Kidney glomerular epithelial cell (primary cell): ENCODE measurements at places on chromosomes 16 and 17.
A peak's percentile ranks its signal among the peaks of the same experiment; 100 is the strongest.

GRCh38 chr16:61323456-61323855, 712.8 kb downstream of the CDH8 start:
- DNase-seq: no peak

GRCh38 chr16:6557353-6558023, 775.2 kb upstream of the RBFOX1 start:
- DNase-seq: no peak

- no peak for DNase-seq
These were observed 309.7 kb upstream of the DYNLRB2 start for GRCh38 chr16:80231121-80231520.

DNA sequence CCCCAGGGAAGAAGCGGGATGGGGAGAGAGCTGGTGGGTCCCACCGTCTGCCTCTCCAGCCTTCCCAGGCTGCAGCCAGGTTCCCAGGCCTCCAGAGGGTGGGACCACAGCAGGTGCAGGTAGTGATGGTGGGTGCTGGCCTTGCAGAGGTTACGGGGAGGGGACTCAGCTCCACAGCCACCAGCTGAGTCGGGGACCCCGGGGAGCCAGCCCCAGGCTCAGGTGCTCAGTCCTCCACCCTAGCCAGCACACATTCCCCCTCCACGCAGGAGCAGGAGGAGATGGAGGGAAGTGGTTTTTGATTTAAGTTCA, 5.0 kb downstream of the TP53I13 start:
- no peak for DNase-seq

GRCh38 chr16:77459534-77460254, 24.9 kb upstream of the ADAMTS18 start:
- no peak for DNase-seq

- no peak for DNase-seq
These were observed 1.4 kb upstream of the PRPF8 start for GRCh38 chr17:1686086-1686485.

GRCh38 chr17:45298546-45299285, 18.1 kb downstream of the MAP3K14 start:
- no peak for DNase-seq

- DNase-seq: no peak
These were observed 53.0 kb downstream of the RPA1 start for GRCh38 chr17:1882836-1883235.

DNA sequence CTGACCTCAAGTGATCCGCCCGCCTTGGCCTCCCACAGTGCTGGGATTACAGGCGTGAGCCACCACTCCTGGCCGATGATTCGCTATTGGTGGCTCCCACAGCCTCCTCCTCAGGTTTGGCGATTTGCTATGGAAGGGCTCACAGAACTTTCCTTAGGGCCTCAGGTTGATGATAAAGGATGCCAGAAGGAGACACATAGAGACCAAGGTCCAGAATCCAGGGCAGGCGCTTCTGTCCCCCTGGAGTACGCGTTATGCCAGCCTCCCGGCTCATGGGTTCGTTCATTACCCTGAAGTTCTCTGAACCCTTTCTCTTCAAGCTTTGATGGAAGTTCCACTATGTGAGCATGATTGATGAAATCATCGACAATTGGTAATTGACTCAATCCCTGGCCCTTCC, 19.9 kb downstream of the LGALS3BP start:
- DNase-seq: no peak

DNA sequence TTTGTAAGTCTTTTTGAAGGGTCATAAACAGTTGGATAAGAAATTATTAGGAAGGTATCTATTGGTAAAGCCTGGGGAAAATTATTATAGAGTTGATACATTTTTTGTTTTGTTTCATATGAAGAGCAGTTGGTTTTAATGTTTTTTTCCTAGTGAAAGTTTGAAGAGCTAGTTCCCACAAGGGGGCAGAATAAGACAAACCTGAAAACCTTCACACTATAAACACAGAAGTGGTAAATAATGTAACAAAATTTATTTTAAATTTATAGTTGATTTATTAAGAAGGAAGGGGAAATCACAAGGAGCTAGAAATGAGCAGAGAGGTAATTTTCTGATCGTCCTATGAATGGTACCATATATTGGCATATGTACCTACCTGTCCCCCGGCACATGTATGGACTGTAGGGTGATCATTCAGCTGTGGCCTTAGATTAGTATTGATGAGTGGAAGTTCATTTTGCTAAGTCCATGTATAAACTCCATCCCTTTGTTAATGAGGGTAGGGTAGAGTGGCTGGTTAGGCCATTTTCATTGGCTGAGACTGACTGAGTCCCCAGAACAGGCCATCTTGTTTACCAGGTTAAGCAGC, 116.3 kb downstream of the TANC2 start:
- peak; percentile 11 for DNase-seq

DNA sequence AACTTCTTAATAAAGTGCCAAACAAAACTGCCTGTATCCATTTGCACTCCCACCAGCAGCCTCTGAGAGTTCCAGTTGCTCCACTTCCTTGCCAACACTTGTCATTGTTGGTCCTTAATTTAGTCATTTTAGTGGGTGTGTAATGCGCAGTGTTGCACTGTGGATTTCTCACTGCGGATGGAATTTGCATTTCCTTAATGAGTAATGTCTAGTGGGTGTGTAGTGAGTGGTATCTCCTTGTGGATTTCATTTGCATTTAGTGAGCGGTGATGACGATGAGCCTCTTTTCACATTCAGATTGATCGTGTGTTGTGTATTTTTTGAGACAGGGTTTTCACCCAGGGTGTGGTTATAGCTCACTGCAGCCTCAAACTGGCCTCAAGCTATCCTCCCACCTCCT, 4.1 kb upstream of the MSLN start:
- no peak for DNase-seq

DNA sequence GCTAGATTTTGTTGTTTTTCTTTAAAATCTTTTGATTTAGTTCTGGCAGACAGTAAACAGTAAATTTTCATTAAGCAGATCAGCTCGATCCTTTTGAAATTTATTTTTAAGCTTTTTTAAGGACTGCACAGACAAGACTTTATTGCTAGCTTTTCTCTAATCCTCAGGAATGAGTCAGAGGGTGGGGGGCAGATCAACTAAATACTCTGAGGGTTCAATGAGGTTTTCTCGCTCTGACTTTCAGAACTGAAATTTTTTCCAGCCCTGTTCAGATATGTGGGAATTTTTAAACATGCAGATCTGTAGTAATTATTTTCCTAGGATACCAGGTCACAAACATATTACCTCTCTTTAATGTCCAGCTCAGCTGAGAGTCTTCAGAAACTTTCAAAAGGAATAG, 977.2 kb downstream of the CDH11 start:
- no peak for DNase-seq

GRCh38 chr17:1562176-1562643, 382 bp downstream of the PITPNA start:
- no peak for DNase-seq

DNA sequence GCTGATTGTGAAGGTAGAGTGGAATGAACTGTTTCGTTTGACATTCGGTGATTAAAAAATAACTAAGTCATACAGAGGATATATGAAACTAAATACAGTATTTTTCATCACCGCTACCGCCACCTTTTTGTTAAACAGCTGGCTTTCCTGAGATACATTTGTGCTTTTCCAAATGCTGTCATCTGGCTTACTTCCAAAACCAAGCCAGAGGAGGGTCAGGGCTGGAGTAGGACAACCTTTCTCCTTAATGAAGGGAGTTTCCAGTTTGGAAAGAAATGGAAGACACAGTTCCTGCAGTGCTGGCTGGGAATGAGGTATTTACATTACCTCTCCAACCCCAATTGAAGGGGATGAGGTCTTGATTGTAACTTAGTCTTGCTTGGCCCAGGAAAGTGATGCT, 3.2 kb downstream of the TNRC6C start:
- DNase-seq: no peak

DNA sequence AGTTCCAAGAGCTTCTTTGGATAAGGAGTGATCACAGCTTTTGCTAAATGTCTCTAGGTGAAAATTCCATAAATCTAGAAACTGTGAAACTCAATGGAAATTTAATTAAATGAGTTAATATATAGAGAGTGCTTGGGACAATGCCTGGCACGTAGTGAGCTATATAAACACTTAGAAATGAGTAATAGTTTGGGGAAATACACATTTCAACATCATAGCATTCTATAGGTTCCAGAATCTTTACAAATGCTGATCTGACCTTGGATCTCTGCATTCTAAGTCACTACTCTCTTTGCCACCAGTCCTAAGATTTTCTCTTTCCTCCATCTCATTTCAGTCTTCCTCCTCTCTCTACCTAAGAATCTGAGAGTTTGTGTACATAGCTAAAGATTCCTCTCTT, 175.6 kb downstream of the SOX9 start:
- no peak for DNase-seq

- DNase-seq: no peak
These were observed 2.1 kb upstream of the CUEDC1 start for GRCh38 chr17:57957120-57957850.

DNA sequence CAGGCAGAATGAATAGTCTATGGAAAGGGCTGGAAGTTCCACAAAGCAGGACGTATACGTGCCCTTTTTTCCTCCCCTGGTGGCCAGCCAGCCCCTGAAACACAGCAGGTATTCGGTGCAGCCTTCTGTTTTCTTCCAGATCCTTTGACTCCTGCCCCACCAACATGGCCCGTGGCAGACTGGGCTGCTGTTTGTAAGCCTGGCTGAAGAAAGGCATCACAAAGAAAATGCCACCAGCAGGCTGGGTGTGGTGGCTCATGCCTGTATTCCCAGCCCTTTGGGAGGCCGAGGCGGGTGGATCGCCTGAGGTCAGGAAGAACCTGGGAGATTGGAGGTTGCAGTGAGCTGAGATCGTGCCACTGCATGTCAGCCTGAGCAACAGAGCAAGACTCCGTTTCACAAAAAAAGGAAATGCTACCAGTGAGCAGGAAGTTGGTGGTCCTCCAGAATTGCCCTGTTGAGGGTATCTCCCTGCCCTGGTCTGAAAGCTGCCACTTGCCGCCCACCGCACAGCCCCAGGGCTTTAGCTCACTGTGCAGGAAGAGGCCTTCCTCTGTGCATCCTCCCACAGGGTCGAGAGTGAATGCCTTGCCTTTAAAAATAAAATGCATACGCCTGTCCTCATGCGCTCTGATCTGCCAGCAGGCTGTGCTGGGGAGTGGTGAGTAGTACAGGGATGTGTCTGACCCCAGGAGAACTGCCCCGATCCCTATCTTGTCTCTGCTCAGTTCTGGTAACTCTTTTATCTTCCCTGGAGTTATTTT, 587.7 kb downstream of the MAF start:
- DNase-seq: no peak

GRCh38 chr16:67837811-67838210, 4.3 kb upstream of the THAP11 start:
- DNase-seq: no peak

GRCh38 chr17:39071573-39071972, 79.9 kb downstream of the PLXDC1 start:
- no peak for DNase-seq

DNA sequence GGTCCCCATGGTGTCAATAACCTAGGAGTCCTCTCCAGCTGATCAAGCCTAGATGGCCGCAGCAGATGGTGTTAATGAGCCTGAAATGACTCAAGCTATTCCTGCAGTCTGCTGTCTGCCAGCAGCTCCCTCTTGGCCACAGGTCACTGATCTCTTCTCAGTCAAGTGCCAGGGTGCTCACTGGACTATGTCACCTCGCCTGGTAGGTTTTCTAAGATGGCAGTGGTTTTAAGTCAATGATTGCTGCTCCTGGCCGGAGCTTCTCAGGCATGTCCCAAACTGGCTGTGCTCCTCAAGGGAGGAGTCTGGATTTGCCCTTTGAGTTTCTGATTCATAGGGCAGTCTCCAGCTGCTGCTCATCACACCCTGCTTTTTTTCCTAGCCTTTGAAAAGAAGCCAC, 58.6 kb upstream of the SHISA6 start:
- DNase-seq: no peak

- no peak for DNase-seq
These were observed 60.7 kb downstream of the MED13 start for GRCh38 chr17:62004388-62004787.

DNA sequence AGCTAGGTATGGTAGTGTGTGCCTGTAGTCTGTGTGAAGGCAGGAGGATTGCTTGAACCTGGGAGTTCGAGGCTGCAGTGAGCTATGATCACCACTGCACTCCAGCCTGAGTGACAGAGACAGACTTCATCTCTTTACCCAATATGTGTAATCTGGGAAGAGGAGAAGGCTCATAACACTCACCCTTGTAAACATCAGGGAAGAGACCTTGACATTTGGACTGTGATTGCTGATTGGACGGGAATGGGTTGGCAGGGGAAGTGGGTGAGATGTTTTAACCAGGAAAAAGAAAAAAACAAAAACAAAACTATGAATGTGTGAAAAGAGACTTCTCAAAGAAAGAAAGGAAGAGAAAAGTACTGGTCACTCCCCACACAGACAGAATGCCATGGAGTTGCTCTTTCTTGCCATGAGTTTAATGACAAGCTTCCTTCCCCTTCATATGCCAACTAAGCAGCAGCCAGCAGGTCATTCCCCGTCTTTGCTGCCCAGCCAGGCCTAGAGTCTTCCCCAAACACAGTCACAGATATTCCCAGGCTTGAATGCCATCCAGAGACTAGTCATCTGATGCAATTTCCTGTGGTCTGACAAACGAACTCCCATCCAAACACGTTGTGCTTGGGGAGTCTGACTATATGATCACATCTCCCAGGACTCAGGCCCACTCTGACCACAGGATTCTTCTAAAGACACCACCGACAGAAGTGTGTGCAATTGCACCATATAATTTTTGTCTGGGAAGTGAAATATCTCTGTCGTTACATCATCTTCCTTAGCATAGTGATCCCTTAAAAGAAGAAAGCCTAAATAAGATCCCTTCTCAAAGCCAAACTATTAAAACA, 3.6 kb upstream of the XAF1 start:
- peak; percentile 93 for DNase-seq

- DNase-seq: no peak
These were observed 59.0 kb downstream of the SPACA3 start for GRCh38 chr17:33050611-33051140.

DNA sequence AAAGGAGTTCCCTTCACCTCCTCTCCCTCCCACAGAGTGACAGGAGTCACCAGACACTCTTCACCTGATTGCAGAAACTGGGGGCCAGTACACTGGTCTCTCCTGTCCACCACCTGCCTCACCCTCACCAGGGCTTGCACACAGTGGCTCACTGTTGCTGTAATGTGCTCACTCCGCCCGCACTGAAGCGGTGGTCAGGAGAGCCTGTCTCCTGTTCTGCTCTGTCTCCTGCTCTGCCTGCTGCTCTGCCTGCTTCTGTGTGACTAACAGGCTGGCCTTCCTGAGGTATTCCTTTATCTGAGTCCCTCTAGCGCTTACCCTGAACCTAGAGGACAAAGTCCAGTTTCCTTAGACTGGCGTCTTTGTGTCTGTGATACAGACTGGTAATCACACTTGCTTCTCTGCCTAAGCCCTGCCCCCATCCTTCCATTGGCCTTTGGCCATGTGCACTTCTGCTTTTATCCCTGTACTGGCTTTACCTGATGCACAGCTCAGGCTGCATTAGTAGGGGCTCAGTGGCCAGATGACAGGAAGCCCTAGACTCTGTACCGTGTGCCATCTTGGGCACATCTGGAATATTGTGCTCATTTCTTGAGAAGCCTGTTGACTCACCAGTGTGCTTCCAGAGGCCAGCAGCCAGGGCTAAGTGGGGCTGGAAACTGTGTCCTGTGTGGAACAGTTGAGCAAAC, 13.3 kb downstream of the PROCA1 start:
- DNase-seq: no peak
